ENCODE measurements at places on chromosomes 1 and 21.

DNA sequence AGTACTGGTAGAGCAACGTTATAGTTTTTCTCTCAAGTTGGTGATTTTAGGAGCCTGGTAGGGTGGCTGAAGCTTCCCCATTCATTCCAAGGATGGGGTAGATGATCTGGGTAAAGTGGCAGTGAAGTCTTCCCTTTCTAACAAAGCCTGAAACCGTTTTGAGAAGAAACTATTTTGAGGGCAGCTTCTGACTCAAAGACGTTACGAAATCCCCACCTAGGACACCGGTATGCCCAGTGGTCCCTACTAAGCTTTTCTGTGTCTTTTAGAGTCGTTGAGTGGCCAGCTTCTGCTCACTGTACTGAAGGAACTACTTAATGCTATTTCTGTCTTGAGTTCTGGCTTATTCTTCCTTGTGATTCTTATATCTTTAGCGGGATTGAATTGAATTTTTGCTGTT, 1.4 kb downstream of the WDTC1 start:
- no peak for DNase-seq

DNA sequence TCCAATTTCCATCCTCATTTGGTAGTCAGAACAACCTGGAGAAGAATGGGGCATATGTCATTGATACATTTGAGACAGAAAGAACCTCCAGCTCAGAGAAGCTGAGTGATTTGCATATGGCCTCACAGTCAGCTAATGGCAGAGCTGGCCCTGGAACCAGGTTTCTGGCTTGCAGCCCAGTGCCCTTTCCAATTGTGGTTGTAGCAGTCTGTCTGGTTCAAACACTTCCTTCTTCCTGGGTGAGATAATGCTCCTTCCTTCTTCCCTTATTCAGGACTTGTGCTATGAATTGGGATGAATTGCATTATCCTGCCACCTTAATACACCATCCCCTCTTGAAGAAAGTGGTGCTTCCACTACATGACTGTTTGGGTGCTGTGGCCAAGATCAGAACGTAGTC, 24.2 kb downstream of the SLC5A9 start:
- no peak for DNase-seq

DNA sequence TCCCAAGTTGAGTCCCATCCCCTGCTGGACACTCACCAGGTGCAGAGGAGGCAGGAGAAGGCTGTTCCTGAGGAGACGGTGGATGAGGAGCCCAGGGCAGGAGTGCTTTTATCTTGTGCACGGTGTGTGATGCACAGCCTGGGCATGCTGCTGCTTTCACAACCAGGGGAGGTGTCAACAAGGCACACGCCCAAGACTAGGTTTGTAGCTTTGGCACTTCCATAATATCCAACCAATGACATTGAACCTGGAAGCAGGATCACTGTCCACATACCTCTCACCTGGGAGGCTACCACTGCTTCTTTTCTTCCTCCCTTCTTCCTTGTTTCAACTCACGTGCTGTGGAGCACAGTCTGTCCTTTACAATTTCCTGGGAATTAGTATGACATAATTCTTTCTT, at the start of gene LCE3D:
TSS of gene LCE3D (minus strand) at position 84 of the 400 bp plus-strand sequence. CDS start 580 bp downstream, outside the sequence.
- DNase-seq: no peak

DNA sequence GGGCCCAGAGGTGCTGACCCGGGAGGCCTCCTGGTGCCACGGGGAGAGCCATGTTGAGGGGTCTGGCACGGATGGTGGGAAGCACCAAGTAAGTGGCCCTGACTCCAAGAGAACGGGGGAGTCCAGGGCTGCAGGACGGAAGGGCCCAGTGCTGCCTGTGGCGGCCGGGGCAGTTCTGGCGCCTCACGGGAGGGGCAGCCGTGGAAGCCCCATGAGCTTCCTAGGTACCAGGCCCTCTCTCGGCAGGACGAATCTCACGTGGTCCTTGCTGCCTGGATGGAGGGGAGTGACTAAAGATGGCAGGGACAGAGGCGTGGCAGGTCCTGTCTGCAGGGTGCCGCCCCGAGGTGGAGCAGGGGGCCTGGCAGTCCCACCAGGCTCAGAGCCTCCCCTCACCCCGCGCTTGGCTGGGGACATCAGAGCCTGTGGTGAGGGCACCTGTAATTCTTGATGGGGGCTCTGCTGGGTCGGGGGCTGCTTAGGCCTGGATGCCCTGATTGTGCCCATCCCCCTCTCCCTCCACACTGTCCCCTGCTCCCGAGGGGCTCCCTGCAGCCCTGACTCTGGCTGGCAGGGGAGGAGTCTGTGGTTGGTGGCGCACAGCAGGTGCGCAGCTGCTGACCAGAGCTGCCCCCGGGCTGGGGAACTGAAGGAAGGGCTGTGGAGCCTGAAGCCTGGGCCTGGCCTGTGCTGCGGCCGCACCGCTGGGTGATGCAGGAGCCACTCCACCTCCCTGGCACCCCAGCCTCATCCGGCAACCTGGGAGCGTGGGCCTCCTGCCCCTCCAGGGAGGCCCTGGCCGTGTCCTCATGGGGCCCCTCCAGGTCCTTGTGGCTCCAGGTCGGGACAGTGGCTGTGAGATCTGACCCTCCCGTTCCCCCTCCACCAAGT, 31.4 kb downstream of the POFUT2 start:
- no peak for DNase-seq

DNA sequence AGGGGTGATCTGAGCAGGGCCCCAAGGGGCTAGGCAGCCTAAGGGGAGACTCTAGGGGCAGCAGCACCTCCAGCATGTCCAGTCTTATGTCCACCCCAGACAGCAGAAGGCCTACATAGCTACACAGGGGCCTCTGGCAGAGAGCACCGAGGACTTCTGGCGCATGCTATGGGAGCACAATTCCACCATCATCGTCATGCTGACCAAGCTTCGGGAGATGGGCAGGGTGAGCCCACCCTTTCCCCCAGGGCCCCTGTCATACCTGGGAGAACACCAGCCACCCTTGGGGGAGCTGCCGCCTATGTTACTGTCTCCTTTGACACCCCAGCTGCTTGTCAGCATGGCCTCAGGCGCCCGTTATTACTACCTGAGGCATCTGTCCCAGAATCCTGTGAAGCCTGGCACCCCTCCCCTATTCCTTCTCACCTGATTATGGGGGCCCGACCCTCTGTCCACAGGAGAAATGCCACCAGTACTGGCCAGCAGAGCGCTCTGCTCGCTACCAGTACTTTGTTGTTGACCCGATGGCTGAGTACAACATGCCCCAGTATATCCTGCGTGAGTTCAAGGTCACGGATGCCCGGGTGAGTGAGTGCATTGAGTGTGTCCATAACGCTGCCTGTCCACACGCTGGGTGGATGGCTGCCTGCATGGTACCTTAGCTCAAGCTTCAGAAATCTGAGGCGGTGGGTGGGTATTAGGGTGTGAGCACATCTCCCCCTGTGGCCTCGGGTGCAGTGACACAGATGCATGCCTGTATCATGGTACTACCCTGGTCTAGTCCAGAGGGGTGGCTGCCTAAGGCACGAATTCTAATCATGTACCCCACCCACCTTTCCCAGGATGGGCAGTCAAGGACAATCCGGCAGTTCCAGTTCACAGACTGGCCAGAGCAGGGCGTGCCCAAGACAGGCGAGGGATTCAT, 29.7 kb upstream of the KDM4A start:
- no peak for DNase-seq

DNA sequence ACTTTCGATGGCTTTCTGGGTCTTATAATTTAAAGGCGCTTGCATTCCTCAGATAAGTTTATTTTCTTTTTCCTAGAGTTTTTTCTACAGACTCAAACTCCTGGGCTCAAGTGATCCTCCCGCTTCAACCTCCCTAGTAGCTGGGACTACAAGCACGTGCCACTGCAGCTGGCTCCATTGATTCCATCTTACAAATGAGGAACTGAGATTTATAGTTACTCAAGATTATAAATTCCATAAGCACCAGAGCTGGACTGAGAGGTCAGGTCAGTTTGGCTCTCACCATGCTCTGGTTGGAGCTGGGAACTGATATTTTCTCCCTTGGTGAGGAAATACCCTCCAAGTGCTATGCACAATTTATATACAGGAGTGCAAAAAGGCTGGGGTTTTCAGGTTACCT, 13.4 kb upstream of the PRPF38B start:
- no peak for DNase-seq

- no peak for DNase-seq
Observed at GRCh38 chr21:32463889-32464300, 51.4 kb downstream of the EVA1C start.

- DNase-seq: no peak
Observed at GRCh38 chr21:43702785-43703034, 16.2 kb upstream of the PDXK start.

GRCh38 chr21:27839512-27840115, 872.7 kb upstream of the ADAMTS5 start:
- no peak for DNase-seq

- DNase-seq: peak; percentile 63
Observed at GRCh38 chr1:169604781-169605560, 18.7 kb upstream of the F5 start.

GRCh38 chr1:13869172-13869797, 169.3 kb downstream of the PRDM2 start:
- DNase-seq: no peak

DNA sequence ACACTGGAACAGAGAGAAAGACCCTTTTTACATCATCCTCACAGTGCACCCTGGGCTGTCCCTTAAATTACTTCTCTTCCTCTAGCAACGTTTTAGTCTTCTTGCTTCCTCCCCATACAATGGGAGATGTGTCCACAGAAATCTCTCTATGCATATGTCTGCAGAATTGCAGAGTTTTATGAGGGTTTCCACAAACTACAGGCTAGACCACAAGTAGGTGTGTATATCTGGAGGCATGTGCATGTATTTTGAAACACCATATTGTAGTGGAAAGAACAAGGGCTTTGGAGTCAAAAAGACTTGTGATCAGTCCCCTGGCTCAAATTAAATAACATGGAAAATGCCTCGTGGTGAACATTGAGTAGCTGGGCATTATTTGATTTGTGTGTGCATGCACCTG, 121.3 kb upstream of the IPO9 start:
- no peak for DNase-seq

- no peak for DNase-seq
Observed at GRCh38 chr1:53705446-53706096, 33.4 kb downstream of the GLIS1 start.

DNA sequence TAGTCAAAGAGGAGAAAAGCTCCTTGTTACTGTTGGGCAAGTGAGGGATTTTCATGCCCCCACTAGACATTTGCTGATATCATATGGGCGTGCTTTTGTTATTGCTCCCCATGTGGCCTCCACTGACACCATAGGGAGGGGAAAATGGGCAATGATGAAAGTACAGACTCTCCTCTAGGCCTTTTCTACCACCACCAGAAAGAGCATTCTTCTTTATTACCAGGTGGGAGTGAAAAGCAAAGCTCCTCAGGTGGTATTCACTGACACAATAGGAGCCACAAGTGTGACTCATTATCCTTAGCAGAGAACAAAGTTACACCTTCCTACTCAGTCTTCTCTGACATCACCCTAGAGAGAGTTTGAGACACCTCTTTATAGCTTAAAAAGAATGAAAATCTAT, 667.1 kb downstream of the LTN1 start:
- no peak for DNase-seq

DNA sequence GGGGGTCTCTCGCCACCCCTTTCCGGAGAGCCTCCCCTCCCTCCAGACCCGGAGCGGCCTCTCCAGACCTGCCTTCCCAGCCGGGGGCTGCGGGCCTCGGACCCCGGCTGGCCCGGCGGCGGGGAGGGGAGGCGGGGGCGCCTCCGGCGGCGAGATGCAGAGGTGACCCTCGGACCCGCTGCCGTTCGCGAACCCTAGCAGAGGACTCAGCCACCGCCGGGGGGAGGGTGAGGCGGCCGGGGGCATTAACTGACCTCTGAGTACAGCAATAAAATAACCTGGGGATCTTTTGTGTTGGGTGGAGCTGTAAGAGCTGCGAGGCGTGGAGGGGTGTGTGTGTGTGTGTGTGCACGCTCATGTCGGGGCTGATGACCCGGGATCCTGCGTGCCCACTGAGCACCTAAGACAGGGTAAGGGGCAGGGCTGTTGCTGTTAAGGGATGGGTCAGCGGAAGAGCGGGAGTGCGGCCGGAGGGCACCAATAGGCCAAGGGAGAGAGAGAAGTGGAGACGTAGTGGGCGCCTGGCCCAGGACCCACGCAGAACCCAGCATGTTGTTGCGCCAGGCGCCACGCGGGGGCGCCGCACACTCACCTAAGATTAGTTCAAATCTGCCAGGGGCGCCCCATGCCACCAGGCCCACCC, 6.3 kb downstream of the HAPLN2 start:
- DNase-seq: peak; percentile 76

GRCh38 chr1:174877208-174877673, 122.5 kb upstream of the CACYBP start:
- DNase-seq: no peak

- DNase-seq: no peak
Observed at GRCh38 chr1:206814716-206815341, 42.5 kb upstream of the IL10 start.

DNA sequence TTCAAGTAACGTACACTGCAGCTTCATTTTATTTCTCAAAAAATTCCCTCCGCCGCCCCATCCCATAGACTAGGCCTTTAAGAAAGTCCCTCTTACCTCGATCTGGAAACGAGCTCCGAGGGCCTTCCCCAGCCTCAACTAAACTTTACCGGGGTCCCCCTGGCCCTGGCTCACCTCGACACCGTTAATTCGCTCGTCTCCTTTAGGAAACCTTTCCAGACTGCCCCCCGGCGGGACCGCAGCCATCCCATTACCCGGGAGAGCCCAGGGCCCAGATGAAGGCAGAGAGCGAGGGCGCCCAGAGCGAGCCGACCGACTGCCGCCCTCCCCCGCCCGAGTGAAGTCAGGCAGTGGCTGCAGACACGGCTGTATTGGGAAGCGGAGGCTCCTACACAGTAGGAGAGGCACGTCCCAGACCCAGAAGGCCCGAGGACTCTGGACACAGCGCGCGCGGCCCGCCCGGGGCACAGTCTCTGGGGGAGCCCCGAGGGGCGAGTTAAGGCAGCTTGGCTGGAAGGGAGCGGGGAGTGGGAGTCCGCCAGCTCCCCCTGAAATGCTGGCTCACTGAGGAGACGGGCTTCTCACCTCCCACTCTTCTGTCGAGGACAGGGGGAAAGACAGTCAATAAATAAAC, 14.6 kb downstream of the SEMA6C start:
- DNase-seq: no peak

- no peak for DNase-seq
Observed at GRCh38 chr1:184633785-184634184, 120.9 kb downstream of the EDEM3 start.

GRCh38 chr1:213767683-213768082, 220.1 kb upstream of the PROX1 start:
- DNase-seq: no peak

- DNase-seq: no peak
Observed at GRCh38 chr1:55575571-55576279, 360.6 kb upstream of the USP24 start.

- no peak for DNase-seq
Observed at GRCh38 chr1:172446547-172446946, 2.7 kb upstream of the PIGC start.

DNA sequence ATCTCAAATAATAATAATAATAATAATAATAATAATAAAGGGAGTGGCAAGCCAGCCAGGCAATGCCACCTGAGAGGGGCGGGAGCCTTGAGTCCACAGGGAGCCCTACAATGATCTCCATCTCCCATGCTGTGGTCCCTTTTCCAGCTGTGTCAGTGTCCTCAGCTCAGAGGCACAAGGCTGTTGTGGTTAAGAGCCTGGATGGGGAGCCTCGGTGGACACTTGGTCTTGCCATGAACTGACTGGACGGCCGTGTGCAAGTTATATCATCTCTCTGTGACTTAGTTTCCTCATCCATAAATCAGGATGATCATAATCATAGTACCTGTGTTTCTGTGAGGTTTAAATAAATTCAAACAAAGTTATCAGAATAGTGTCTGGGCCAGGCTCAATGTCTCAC, 127.8 kb upstream of the TIAM1 start:
- DNase-seq: no peak
